ENCODE measurements at places on chromosomes 16 and 17.

DNA sequence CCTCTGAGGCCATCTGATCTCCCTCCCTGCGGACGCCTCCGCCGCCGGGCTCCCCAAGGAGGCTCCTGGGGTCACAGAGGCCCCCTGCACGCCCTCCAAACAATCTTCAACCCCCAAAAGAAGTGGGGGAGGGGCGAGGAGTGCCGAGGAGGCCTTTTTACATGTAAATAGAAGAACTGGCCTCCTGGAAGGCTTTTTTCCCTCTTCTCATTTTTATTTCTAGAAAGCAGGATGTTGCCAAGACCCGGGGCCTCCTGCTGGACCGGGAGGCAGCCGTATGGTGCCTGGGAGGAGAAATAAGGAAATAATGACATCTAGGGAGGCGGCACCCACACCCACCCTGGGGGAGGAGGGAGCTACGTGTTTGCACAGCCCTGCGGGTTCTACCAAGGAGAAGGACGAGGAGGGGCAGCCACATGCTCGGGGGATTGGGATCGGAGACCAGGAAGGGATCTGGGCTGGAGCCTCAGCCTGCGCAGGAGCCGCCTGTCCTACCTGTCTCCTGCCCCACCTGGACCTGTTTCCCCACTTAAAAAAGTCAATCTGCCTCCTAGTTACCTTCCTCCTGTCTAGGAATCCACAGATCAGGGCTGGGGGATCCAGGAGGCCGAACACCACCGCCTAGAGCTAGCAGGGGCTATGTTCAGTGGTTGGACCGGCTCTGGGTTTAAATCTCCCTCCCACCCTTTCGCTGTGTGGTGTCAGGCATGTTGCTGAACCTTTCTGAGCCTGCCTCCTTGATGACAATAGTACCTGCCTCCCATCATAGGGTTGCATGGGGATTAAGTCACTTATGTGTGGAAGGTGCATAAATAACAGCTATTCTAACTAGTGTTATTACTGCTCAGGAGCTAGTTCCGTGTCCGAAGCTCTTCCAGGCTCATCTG lies 175.7 kb upstream of the GSE1 start:
- peak; percentile 90 for DNase-seq

DNA sequence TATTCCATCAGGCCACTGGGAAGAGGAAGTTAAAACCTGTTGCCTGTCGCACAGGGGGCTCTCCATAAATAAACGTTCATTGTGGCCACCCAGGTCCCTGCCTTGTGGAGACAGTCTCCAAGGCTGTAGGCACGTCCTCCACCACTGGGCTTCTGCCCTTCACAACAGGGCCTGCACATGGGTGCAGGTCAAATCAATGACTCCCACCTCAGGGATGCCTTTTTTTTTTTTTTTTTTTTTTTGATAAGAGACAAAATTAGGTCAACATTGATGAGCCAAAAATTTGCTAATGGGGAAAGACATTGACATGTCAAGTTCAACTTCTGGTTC lies 12.6 kb upstream of the SLC12A3 start:
- DNase-seq = no peak

DNA sequence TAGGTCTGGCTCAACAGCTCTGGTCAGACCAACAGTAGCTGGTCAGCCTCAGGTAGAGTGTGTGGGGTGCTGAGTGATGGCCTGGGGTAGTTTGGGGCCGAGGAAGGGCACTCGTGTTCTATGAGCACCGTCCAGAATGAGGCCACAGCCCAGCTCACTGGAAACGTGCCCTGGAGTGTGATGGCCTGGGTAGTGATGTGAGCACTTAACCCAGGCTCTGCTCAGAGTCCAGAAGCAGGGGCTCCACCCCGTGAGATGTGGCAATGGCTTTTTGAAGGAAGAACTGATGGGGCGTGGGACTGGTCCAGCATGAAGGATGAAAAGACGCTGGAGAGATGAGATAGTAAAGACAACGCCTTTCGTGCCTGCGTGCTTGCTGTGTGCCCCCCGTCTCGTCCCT lies 35.3 kb downstream of the NTN1 start:
- DNase-seq = no peak

DNA sequence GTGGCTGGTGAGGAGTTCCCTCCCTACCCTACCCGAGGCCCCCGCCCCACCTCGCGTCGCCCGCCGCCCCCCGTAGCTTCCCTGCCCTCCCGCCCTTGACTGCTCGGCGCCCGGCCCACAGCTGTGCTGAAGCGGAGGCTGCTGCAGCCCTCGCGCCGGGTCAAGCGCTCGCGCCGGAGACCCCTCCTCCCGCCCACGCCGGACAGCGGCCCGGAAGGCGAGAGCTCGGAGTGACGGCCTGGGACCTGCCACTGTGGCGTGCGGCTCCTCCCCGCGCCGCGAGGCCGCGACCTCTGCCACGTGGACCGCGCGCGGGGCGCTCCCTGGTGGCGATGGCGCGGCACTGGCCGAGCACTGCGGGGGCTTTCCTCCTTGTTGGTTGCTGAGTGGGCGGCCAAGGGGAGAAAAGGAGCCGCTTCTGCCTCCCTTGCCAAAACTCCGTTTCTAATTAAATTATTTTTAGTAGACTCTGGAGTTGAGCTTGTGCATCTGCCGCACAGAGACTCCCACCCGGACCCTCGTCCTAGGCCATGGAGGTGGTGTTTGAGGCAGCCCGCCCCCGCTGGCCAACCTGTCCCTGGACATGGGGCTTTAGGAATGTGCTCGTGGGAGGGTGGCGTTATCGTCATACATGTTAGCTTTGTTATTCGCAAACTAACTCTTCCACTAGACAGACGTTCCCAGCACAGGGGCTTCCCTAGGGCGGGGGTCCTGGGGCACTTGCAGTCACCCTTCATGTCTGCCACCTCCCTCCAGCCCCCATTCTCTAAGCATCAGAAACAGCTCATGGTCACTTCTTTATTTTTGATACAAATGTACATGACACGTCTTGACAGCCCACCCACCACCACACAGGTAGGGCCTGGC lies 4.4 kb downstream of the TP53I13 start:
- DNase-seq = peak; percentile 67

DNA sequence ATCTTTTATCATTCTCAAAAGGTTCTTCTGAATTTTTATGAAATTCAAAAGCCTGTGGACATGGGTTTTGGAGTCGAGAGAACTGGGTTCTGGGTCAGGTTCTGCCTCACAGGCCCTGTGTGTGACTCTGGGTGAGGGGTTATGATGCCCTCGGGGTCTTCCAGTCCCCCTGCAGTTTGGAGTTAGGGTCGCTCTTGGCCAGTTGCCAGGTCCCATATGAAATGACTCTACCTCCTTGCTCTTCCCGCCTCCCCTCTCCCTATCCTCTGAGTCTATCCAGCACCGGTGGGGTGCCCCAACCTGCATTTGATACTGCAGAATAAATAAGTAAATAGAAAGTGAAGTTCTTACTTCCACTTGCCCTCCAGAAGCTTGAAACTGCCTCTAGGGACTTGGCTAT lies 54.1 kb downstream of the ZDHHC7 start:
- no peak for DNase-seq

All from GM23338 (cell line).